ENCODE measurements at places on chromosomes 11 and 22.

- DNase-seq: no peak
Measured at GRCh38 chr22:48868554-48868953, 959.1 kb downstream of the BRD1 start.

DNA sequence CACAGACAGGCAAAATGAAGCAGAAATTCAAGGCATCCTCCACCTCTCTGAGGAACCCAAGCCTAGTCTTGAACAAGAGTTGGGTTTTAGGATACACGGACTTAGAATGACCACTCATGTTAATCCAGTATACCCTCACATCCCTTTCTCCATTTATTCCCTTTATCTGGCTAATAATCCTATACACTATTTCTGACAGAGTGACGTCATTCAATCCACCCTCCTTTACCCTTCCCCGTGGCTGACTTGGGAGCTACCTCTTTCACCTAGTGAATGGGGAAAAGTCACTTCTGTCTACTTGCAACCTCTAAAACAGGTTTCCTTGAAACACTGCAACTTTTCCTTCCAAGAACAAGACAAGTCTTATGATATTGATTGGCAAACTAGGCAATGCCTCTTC is 52.8 kb upstream of the PARVA start:
- DNase-seq: no peak

- no peak for DNase-seq
Measured at GRCh38 chr11:68440224-68440623, 20.3 kb upstream of the PPP6R3 start.

DNA sequence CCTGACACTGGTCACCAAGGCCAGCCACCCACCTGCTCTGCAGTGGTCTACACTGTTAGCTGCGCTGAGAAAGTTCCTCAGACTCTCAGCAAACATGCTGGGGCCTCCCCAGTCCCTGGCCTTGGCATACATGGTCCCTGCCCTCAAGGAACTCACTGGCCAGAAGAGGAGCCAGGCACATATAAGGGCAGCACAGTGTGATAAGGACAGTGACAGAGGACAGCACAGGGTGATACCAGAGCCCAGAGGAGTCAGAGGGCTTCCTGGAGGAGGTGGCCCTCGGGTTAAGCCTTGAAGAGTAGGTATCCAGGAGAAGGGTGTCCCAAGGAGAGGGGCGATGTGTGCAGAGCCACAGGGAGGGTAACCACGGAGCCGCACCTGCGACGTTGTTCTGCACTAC is 624 bp downstream of the ART1 start:
- DNase-seq: no peak

- no peak for DNase-seq
Measured at GRCh38 chr22:33699176-33699575, 221.1 kb downstream of the LARGE1 start.

- no peak for DNase-seq
Measured at GRCh38 chr11:19365743-19366410, 125.1 kb upstream of the E2F8 start.

GRCh38 chr11:74641905-74642304 is 49.5 kb downstream of the POLD3 start:
- no peak for DNase-seq

Data from small intestine (tissue), 16 donors.